ENCODE measurements at places on chromosomes 5 and 9.

GRCh38 chr9:84278130-84278529 is 62.4 kb downstream of the SLC28A3 start:
- no peak for DNase-seq

- DNase-seq = no peak
These were observed 173.6 kb downstream of the DEPDC1B start for GRCh38 chr5:60526336-60526875.

GRCh38 chr5:73606206-73606753 is 19.7 kb upstream of the ARHGEF28 start:
- no peak for DNase-seq

GRCh38 chr5:2203774-2204173 is 321.0 kb upstream of the IRX4 start:
- DNase-seq = no peak

GRCh38 chr9:107675351-107676259 is 186.0 kb upstream of the KLF4 start:
- DNase-seq = no peak

DNA sequence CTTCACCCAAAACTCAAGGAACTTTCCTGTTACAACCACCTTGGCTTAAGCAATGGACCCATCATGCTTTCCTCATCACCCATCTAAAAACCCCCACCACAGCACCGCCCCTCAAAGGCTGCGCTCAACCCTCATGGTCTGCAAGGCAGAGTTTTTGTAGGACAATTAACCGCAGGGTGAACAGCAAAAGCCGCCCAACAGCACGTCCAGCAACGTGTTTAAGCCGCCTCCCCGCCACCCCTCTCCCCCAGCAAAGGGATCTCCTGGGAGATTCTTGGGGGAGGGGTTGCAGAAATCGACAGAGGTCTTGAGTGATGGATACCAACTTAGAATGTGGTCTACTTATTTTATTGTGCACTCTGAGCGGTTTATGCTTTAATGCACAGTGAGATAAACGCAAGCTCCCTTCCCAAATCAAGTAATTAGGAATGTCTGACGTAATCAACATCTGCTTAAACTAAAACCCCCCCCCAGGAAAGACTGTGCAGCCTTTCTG is 1.9 kb downstream of the ROR2 start:
- DNase-seq = no peak

DNA sequence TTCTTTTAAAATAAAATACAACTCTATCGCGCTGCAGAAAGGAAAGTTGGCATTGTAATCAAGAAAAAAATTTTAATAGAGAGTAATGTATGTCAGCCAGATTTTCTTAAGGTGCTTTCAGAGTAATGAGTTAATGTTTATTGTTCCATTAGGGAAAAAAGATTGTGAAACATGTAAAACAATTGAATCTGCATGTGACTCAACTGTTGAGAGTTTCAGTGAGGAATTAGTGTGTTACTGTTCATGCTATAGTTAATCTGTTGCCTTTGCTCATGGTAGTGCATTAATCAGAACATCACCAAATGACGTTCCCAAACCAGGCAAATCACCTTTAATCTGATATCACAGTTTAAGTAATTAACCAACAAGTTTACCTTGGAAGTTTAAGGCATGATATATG is 600.5 kb downstream of the NR2F1-AS1 start:
- no peak for DNase-seq

- no peak for DNase-seq
These were observed 96.7 kb downstream of the NUDT12 start for GRCh38 chr5:103465891-103466290.

DNA sequence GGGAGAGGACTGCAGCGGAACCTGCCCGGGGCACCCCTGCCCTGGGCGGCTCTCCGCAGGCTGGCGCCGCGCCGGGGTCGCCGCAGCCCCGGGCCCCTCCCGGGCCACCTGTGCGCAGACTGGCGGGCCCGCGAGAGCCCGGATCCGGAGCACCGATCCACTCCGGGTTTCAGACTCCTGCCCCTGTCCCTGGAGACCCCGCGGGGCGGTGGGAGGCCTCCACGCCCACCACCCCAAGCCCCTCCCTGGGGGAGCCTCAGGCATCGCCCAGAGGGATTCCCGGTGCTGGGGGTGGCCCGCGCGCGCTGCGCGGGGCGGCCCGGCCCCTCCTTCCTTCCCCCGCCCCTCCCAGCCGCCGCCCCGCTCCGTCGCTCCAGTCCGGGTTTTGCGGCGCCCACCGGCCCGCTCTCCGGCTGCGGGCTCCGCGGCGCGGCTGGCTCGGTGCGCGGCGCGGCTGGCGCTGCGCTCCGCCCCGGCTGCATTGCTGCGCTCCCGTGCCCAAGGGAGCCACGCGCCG is at the start of gene UNC5A:
TSS of gene UNC5A (plus strand) at position 479 of the 517 bp plus-strand sequence. CDS start 192 bp downstream, outside the sequence.
- no peak for DNase-seq

DNA sequence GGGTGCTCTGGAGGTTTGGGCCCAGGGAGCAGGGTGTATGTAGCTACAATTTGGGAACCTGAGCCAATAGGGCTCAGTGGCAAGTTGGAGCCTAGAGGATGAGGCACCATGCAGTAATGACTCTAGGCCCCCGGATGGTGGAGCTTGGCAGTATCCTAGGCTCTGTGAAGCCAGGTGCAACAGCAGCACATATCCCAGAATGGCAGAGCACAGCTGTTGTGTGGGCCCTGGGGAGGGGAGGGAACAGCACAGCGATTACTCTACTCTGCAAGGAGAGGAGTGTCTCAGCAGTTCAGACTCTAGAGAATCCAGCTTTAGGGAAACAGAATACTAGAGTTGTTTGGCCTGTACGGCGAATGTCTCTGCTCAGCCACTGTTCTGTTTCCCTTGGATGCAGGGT is 56.1 kb downstream of the LRRTM2 start:
- DNase-seq = no peak

GRCh38 chr5:912280-913091 is 19.8 kb downstream of the TRIP13 start:
- DNase-seq = peak; percentile 36

DNA sequence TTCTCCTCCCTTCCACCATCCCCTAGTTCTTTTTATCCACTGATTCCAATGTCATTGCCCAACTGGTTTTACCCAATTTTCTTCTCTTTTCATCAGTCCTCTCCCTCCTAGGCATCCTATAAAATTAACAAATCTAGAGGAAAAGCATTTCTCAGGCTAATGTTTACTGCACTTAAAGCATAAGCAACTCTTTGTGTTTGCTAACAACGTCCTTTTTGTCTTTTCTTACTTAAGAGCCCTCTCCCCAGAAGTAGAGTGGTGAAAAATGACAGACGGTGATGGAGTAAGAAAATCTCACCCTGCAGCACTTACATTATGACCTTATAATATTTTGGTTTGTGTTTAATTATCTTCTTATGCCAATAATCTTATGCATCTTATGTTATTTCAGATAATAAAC is 1.6 kb upstream of the SPATA9 start:
- DNase-seq = no peak

GRCh38 chr5:51621156-51621555 is 237.9 kb downstream of the ISL1 start:
- no peak for DNase-seq

DNA sequence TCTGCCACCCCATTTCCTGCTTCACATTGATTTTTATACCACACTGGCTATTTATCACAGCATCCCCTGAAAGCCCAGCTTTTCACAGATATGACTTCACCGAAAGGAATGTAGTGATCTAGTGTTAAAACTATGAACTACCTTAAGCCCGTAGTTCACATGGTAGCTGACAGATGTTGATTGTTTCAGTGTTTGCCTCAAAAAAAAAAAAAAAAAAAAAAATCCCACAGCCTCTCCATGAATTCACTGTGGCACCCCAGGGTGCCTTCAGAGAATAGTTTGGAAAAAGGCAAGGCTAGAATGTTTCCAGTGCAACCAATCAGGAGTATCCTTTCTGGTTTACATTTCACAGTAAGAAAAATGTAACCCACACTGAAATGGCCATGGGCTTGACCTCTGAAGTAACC is 37.1 kb downstream of the GLIS3 start:
- no peak for DNase-seq

GRCh38 chr5:74289238-74289637 is 351.3 kb downstream of the ENC1 start:
- DNase-seq = no peak

- no peak for DNase-seq
These were observed 4.8 kb upstream of the RFESD start for GRCh38 chr5:95641741-95642220.

GRCh38 chr5:33340195-33340594 is 100.6 kb upstream of the TARS1 start:
- DNase-seq = no peak

GRCh38 chr9:127909839-127910273 is 7.0 kb downstream of the ST6GALNAC4 start:
- DNase-seq = no peak

DNA sequence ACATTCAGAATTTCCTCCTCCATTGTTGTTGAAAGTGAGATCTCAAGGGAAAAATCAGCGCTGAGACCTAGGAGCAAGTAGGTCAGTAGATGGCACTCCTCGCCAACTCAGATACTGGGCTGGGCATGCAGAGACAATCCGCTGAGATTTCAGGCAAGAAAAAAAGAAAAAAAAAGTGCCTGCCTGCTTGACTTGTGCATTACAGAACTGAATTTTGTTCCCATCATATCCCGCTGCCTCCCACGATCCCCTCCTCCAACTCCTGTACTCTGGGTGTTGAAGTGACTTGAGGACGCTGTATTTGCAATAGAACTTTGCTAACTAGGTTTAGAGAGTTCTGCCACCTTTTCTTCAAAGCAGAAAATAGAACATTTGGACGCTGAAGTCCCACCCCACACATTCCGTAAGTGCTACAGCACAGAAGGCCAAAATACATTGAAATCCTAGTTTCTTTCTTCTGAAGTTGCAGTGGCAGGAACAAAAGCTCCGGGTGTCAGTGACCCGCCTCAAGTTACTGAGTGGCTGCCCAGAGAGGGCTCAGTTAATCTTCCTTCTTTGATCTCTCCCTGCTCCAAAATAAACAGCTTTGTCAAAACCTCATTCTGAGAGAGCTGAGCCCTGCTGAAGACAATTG is 265.8 kb downstream of the MLLT3 start:
- DNase-seq = peak; percentile 80

- peak; percentile 91 for DNase-seq
These were observed 32.3 kb downstream of the PRRX2 start for GRCh38 chr9:129697656-129698253.

- DNase-seq = peak; percentile 43
These were observed 338.6 kb upstream of the PCSK5 start for GRCh38 chr9:75551861-75552260.

- peak; percentile 31 for DNase-seq
These were observed 8.1 kb upstream of the C5orf24 start for GRCh38 chr5:134837530-134838181.

DNA sequence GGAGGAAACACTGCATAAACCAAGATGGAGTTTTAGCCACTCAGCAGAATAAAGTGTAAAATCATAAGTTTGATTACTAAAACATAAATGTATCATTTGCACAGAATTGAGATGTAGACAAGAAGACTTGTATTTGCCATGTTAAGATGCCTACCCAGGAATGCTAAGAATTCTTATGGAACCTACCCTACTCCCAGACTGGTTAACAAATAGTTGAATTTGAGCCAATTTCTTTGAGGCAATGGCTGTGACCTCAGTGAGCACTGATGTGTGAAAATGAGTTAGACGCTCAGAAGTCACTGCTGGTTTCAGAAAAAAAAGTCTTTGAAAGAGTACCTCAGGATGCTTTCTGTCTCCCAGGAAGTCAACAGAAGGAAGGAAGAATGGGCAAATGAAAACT is 95.6 kb downstream of the ESM1 start:
- no peak for DNase-seq

DNA sequence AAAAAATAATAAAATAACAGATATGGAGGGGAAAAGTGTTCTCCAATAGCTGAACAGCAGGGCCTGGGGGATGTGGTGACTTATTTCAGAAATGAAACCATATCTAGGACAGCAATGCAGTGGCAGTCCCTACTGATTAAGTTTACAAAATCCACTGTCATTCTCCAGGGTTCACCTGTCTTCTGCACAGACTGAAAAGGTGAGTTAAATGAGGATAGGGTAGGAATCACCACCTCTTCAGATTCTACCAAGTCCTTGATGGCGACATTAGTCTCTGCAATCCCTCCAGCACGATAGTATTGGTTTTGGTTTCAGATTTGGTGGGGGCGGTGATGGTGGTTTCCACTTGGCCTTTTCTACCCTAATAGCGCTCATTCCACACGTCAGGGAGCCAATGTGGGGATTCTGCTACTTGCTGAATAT is 32.3 kb upstream of the NPM1 start:
- no peak for DNase-seq

- no peak for DNase-seq
These were observed 33.2 kb downstream of the MED27 start for GRCh38 chr9:132046456-132046855.

GRCh38 chr5:108251350-108251749 is 130.5 kb downstream of the FBXL17 start:
- DNase-seq = no peak

DNA sequence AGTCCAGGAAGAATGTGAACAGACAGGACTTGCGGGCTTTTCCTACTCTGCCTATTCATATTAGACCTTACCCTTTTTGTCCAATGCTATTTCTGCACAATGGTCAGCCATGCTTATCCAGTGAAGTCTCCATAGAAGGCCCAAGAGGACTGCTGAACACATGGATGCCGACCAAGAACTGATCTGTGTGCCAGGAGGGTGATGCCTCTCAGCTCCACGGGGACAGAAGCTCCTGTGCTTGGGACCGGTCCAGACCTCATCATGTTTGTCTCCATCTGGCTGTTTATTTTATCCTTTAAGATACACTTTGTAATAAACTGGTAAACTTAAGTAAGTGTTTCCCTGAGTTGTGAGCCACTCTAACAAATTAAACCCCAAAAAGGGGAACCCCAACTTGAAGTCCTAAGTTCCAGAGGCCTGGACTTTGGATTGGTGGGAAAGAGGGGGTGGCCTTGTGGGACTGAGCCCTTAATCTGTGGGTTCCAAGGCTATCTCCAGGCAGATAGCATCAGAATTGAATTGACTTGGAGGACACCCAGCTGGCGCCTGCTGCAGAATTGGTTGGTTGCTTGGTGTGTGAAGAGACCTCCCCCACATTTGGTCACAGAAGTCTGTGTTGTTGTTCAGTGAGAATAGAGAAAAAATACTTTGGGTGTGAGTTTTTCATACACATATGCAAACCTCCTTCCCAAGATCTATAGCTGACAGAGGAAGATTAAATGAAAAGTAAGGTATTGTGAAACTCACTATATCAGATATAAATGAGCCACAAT is 57.9 kb upstream of the ANKH start:
- no peak for DNase-seq

GRCh38 chr5:149456597-149457392 is 77.7 kb upstream of the IL17B start:
- no peak for DNase-seq

Data from stromal cell of bone marrow (primary cell).